ENCODE measurements at places on chromosomes 7 and 10.
A peak's percentile ranks its signal among the peaks of the same experiment; 100 is the strongest.

DNA sequence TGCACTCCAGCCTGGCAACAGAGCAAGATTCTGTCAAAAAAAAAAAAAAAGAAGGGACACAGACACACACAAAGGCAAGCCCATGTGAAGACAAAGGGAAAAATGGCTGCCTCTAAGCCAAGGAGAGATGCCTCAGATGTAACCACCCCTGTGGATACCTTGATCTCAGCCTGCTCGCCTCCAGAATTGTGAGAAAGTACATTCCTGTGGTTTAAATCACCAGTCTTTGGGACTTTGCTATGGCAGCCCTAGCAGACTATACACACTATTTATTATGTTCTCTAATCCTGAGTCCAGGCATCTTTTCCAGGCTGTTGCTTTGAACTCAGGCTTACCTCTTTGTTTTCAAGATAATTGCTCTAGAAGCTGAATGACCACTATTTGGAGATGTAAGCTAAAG lies 494.3 kb downstream of the GALNT17 start:
- DNase-seq: no peak

- peak; percentile 24 for DNase-seq
Observed at GRCh38 chr10:117734731-117735405, 192.3 kb downstream of the EMX2 start.

DNA sequence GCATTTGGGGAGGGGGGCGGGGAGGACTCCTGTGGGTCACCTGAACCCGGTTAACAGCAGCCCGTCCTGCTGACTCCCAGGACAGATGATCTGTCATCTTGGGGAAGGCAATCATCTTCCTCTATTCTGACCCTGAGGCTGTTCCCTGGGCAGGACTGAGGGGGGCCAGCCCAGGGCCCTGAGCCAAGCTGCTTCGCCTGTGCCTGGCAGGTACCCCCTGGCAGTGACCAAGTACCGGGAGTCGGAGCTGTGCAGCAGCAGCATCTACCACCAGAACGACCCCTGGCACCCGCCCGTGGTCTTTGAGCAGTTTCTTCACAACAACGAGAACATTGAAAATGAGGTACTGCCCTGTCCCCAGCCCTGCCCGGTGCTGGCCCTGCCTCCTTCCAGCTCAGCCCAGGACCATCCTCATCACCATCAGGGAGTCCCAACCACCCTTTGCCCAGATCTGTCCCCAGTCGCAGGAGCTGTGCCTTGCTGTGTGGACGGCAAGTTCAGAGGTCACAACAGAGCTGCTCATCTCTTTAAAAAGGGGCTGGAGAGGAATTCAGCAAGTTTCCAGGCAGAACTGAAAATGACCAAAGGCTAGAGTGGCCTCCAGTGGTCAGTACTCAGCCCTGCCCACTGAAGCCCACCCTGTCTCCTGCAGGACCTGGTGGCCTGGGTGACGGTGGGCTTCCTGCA lies 8.1 kb downstream of the AOC1 start:
- DNase-seq: no peak

- DNase-seq: no peak
Observed at GRCh38 chr7:157825325-157825724, 488.5 kb downstream of the DNAJB6 start.

DNA sequence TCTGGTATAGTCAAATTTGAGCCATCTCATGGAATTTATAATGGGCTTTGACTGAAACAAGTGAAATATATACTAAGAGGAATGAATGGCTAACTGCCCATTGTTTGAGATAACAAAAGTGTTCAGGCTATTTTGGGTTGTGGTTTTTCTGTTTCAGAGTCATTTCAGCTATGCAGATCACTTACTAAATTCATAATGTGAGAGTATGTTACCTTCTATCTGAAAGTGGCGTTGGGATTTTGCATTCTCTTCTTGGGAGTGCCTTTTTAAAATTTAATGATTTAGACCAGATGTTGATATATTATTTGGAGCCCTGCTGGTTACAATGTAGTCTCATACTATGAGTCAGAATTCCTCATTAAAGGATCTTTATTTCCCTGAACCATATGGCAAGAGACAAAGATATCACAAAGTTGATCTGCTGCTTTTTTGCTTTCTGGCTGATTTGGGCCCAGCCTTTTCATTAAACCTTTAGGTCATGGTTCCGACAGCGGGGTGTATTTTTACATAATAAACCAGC lies 10.4 kb downstream of the VCL start:
- no peak for DNase-seq

- no peak for DNase-seq
Observed at GRCh38 chr10:71854031-71854430, 3.0 kb upstream of the PSAP start.

DNA sequence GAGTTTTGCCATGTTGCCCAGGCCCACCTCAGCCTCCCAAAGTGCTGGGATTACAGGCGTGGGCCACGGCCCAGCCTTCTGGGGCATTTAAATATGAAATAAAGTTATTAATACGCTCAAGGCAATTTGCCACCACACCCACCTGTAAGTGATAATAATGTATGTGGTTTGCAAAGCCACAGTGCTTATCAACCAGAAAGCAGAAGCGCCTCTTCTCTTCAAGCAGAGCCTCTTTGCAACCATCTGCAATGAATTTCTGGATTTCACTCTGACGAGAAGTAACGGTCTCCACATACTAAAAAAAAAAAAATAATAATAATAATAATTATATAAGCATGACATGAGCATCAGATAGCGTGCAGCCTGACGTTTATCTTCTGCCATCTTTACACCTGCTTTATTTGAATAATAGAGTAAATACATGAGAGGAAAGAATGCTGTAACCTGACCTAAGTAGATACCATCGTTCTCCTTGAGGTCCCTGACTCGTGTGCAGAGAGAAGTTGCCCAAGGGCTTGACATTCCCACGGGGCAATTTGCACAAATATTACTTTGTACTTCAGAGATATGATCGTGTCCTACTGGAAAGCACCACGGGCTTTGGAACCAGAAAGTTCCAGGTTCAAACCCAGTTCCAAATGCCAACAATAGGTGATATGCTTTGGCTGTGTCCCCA lies 34.0 kb downstream of the BRI3 start:
- DNase-seq: no peak

DNA sequence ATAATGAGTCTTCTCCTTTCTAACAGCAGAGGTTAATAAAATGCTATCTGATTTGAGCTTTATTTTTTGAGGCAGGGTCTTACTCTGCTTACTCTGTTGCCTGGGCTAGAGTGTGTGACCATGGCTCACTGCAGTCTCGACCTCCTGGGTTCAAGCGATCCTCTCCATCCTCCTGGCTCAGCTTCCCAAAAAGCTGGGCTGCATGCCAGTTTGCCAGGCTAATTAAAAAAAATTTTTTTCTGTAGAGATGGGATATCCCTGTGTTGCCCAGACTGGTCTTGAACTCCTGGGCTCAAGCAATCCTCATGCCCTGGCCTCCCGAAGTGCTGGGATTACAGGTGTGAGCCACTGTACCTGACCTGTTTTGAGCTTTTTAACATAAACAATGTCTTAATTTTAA lies 56.7 kb downstream of the SCD start:
- no peak for DNase-seq

- DNase-seq: no peak
Observed at GRCh38 chr7:68629-69028, 123.7 kb upstream of the FAM20C start.

GRCh38 chr7:2190531-2190930 lies 42.2 kb downstream of the MAD1L1 start:
- DNase-seq: no peak

DNA sequence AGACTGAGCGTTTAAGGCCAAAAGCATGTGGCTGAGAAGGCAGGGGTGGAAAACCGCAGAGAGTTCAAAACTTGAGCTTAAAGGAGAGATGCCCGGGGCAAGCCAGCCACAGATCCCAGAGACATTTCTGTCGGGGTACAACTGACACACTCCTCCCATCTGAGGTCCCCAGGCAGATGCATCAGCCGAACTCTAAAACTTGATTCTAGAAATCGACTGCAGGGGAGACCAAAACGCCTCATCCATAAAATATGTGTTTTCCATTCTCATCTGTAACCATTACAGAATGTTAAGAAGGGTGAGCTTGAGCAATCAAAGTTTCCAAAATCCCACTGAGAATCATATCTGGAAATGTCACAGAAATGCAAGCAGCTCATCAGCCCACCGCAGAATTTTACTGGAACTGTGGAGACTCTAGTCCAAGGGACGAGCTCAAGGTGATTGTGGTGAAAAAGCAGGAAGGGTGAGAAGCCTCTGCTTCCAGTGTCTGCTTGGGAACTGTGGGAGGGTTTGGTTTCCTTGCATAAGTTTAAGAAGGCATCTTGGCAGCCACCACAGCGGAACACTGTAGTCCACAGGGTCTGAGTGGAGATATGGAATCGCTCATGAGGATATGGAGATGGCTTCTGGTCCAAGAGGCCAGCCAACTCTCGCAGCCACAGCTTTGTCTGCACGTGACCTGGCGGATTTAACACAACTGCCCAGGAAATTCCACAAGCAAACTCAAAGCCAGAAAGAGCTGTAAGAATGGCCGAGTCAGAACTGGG lies 249.2 kb downstream of the SFMBT2 start:
- no peak for DNase-seq

DNA sequence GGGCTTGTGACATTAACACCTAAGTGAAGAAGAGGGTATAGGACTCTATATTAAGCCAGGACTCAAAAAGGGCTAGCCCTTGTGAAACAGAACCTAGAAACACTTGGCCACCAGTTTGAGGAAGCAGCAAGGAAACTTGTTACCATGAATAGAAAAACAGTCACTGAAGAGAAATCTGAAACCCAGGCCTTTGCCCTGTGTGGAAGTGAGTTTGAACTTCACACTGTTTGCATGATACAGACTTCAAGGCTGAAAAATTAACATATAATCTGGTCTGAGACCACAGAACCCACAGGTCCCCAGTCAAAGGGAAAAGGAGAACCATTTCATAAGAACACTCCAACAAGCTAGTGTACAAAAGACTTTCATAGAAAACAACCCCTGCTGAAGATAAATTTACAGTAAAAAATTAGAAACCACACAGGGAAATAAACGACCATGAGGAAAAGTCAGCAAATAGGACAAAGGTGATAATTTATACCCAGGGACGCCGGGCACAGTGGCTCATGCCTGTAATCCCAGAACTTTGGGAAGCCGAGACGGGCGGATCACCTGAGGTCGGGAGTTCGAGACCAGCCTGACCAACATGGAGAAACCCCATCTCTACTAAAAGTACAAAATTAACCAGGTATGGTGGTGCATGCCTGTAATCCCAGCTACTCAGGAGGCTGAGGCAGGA lies 76.1 kb downstream of the SKIDA1 start:
- DNase-seq: no peak

DNA sequence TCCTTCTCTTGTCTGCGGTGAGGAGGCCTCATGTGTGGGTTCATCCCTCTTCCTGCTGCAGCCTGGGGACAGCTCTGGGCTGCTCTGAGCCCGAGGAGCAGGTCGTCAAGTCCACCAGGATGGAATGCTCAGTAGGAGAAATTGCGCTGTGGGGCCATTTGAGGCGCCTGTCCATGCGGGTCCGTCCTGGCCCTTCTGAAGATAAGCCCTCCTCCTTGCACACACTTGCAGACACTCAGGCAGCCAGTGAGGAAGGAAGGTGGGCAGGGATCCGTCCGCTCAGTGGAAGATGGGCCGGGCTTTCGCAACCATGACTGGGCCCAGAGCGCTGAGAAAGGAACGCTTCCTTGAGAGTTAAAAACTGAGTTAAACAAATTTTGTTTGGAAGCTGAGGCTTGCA lies 356.8 kb downstream of the GLRX3 start:
- no peak for DNase-seq

GRCh38 chr10:78627254-78627795 lies 441.4 kb upstream of the ZMIZ1 start:
- no peak for DNase-seq

GRCh38 chr7:151481650-151482505 lies 37.8 kb downstream of the RHEB start:
- DNase-seq: no peak

DNA sequence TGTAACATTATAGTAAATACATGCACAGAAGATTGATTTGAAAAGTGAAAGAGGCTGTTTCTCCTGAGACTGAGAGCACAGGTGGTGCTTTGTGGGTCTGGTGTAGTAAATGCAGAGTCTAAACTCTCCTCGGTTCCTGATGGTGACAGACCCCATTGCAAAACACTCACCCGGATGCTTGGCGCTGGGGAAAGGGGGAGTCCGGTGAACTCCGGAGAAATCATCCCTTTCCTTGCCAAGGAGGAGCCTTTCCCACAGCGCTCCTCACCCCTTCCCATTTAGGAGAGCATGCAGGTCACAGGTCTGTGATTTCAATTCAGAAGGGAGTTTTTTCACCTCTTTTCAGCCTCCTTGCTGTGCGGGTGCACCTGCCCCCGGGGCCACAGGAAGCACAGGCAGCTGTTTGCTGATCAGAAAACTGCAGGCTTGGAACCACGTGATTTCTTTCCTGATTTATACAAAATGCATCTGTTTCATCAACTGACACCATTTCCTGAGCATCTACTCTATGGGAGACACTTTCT lies 75.6 kb upstream of the LYZL2 start:
- DNase-seq: no peak

DNA sequence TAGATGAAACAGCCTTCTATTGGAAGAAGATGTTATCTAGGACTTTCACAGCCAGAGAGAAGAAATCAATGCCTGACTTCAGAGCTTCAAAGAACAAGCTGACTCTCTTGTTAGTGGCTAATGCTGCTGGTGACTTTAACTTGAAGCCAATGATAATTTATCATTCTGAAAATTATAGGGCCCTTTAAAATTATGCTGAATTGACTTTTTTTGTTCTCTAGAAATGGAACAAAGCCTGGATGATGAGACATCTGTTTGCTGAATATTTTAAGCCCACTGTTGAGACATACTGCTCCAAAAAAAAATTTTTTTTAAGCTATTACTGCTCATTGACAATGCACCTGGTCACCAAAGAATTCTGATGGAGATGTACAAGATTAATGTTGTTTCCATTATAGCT lies 189.2 kb downstream of the MBL2 start:
- no peak for DNase-seq

DNA sequence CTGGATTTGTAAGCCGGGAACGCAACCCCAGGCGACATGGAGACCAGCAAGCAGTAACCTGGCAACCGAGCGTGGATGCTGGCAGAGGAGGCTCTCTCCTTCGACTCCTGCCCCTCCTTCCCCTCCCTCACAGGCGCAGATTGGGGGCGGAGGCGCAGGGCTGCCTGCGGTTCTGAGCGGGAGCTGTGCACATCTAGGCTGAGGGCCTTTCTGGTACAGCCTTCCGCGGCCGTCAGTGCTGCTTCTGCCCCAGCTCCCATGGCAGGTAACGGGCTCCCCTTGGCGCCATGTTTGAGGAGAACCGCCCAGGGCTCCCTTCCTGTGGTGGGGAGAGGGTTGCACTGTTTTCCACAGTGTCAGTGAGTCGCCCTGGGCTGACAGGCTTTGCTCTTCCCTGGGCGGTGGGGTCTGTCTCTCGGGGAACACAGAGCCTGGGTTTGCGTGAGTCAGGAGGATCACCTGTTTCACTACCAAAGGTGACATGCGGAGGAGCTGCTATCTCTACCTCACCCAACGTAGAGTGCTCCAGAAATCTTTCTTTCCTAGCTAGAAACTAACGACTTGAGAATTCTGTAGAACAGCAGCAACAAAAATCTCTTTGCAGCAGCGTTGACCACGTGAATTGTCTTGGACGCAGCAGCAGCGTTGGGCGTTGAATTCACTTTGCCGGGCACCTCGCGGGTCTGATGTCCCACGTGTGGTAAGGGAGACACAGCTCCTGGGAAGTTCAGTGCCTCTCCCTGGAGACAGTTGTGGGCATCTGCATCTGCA lies 154.8 kb upstream of the COBL start:
- peak; percentile 35 for DNase-seq
